ENCODE measurements at places on chromosomes 11 and 22.
A peak's percentile ranks its signal among the peaks of the same experiment; 100 is the strongest.

- no peak for DNase-seq
These were observed 521.0 kb downstream of the ETS1 start for GRCh38 chr11:128066399-128066798.

DNA sequence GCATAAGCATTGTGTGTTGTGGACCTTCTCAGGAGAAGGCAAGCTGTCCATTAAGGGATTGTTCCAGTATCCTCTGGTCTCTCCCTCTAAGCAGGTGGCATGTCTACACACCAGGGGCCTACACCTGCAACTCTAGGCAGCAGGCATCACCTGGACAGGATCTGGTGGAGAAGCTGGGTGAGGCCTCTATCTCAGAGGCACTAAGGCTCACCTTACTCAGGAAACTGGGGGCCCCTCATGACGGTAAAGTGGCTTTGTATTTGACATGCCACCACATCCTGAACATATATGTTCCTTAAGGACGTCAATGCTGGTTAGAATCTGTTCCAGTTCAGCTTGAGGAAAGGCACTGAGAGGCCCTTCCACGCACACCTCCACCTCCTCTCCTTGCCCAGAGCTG lies 891.3 kb downstream of the OPCML start:
- DNase-seq: no peak

- peak; percentile 72 for DNase-seq
These were observed 17.7 kb downstream of the CDKN1C start for GRCh38 chr11:2867722-2868505.

GRCh38 chr11:127224276-127224675 lies 223.7 kb upstream of the KIRREL3 start:
- no peak for DNase-seq

DNA sequence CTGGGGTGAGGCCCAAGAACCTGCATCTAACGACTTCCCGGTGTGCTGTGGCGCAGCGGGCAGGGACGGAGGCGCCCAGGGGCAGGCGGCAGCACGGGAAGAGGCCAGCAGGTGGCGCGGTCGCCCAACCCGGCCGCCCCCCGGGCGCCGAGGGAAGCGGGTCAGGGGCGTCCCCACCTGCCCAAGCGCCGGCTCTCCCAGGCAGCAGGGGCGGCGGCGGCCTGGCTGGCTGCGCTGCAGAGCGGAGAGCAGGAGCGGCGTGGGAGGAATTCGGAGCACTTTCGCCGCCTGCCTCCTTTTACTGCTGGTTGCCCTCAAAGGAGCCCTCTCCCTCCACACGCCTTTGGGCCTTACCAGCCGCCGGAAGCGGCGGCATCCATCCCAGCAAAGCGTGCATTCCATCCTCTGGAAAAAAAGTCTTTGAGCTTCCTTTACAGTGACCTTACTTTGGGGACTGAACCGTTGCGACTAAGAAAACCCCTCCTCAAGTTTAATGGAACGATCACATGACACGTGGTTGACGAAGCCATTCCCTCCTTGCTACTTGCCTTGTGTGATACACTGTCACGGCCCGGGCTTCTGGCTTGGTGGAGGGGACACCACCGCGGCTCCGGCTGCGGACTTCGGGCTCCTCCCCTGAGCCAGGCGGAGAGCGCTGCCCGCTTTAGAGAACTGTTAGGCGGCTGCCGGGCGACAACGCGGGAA lies 106.8 kb upstream of the CLMP start:
- peak; percentile 87 for DNase-seq

DNA sequence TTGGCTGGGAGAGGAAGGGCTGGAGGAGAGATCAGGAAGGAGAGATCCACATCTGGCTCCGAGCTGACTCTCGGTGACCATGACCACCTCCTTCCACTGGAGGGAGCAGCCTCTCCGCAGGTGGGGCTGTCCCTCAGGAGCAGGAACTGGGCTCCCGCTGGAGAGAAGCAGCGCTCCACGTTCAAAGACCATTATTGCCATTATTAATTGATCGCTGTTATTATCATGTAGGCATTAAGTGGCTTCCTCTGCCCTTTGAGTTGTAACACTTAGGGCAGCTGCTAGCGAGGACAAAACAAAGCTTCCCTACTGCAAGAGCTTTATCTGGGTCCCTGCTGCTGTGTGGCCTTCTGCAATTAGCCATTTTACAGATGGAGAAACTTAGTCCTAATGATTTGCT lies 251.9 kb downstream of the ST3GAL4 start:
- DNase-seq: peak; percentile 57

DNA sequence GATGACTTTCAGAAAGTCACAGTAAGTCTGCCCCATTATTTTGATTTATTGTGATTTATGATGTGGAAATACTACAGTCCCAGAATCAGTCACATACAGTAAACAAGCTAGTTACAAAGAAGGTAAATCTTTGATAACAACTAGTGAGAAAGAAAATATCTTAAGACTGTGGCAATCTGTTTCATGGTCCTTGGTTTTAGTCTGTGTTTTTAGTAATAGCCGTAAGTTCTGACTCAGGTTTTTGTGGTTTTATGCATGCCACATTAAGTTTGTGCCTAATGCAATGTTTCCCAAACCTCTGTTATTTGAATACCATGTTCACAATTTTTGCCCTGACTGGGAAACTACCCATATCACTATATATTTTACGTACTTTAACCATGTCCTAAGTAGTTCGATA lies 6.7 kb downstream of the CEP295 start:
- no peak for DNase-seq

GRCh38 chr11:114317787-114318137 lies 21.6 kb downstream of the NNMT start:
- no peak for DNase-seq

DNA sequence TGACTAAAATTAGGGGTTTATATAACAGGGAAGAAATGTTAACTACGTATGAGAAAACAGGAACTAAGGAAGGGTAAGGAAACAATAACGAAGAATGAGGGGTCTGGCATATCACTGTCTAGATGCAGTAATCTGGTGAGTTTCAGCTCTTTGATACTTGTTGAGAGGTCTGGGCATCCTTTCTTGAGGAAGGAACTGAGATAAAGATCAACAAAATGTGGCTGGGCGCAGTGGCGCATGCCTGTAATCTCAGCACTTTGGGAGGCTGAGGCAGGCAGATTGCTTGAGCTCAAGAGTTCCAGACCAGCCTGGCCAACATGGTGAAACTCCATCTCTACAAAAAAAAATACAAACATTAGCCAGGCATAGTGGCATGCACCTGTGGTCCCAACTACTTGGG lies 2.7 kb downstream of the DCDC1 start:
- no peak for DNase-seq

- no peak for DNase-seq
These were observed 550.0 kb downstream of the MN1 start for GRCh38 chr22:27251563-27251962.

DNA sequence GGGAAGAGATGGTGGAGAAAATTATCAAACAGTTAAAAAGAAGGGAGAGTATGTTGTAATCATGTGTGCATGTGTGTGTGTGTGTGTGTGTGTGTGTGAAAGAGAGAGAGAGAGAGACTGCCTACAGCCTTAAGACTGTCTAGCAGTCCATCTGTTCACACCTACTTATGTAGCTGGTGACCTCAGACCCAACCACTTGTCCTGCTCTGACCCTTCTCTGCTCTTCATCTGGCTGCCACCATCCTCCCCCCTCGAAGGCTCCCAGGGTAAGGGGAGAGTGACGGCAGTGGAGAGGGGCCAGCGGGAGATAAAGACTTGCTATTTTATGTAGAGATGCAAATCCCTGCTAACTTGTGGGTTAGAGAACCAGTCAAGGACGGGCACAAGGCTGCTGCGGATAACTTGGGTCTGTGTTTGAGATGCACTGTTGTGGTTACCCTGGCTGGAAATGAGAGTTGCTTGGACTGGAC lies 24.9 kb upstream of the GRAMD1B start:
- no peak for DNase-seq

GRCh38 chr11:83682611-83682973 lies 396.4 kb upstream of the CCDC90B start:
- peak; percentile 96 for DNase-seq

DNA sequence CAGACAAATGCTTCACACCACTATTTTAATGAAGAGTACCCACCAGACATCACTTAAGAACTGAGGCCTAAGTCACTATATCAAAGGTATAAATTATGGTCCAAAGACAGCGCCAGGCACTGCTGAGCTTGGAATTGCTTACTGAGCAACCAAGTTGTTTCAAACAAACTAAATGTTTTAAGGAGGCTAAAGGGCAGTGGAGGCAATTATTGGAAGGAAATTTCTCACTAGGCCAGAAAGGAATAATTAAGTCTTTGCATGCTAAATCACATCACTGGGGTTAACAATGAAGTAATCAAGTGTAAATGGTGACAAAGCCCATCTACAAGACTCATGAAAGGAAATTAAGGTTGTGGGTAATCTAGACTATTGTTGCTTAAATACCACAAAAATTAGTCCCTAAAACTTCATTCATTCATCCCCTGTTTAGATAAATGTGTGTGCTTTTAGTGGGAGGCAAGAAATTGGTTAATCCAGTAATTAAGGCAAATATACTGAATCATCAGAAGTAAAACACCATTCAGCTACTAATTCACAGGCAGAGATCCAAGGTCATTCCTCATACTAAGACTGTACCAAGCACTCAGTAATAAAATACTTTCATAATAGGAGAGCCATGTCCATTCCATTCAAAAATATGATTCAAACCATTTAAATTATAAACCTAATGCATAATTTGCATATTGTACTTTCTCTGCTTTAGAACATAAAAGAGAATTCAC lies 21.2 kb downstream of the LGR4 start:
- no peak for DNase-seq

GRCh38 chr11:73376803-73377629 lies 817 bp downstream of the RELT start:
- DNase-seq: peak; percentile 10

DNA sequence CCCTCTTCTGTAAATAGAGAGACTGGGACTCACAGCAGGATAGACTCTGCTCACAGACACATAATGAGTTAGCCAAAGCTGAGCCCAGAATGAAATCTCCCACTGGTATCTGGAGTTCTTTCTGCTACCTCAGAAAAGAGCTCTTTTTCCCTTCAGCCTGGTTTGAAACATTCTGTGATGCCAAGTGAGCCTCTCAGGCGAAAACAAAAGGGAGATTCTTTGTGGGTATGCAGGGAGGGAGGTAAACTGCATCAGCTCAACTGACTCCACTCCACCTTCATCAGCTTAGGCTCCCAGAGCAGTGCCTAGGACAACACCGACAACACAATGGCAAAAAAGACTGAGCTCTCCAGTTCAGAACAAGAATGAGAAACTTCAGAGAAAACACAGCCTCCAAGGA lies 55.1 kb upstream of the SCUBE2 start:
- DNase-seq: no peak

DNA sequence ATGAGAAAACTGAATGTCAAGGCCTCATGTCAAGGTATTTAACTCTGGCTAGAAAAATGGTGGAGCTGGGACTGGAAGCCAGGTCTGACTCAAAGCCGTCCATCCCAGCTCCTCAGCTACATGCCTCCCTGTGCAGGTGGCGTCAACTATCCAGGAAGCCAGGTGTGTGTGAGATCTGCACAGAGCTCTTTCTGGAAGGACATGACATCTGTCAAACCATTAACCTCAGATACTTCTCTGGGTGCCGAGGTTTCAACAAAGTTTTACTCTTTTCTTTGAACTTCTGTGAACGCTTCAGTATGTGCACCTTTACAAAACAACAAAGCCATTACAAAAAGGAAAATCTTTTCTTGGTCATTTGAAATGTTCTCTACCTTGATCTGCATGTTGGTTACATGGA lies 7.0 kb upstream of the CASTOR1 start:
- DNase-seq: no peak

- no peak for DNase-seq
These were observed 30.5 kb downstream of the RRM1 start for GRCh38 chr11:4125141-4125540.

- no peak for DNase-seq
These were observed 13.7 kb downstream of the CSTF3 start for GRCh38 chr11:33147559-33147958.

DNA sequence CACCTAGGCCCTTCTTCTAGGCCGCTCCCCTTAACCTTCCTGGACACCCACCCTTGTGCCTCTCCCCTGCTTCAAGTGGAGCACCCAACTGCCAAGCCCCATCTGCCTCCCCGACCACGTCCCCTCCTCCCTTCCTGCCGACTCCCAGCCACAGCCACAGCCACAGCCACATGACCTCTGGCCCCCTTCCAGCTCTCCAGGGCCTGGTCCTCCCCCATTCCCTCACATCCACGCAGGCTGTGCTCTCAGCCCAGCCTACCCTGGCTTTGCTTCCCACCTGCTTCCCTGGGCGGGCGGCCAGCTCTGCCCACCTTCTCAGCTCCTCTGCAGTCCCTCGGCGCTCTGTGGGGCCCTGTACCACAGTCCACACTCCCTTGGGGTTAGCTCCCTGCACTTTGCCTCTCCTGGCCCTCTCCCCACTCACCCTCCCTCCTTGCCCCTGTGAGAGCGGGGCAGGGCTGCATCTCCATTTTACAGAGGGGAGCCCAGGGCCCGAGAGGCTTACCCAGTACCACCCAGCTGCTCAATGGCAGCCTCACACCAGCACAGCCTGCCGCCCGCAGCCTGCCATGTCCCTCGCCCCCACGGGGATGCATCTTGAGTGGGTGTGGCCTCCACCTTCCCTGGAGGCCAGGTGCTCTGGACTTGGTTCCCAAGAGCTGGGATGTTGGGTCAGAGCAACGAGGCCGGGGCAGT lies 20.3 kb downstream of the PARVG start:
- no peak for DNase-seq

- no peak for DNase-seq
These were observed 2.6 kb downstream of the ACER3 start for GRCh38 chr11:76863196-76863777.

- DNase-seq: no peak
These were observed 95.4 kb upstream of the GALNT18 start for GRCh38 chr11:11717064-11717725.

DNA sequence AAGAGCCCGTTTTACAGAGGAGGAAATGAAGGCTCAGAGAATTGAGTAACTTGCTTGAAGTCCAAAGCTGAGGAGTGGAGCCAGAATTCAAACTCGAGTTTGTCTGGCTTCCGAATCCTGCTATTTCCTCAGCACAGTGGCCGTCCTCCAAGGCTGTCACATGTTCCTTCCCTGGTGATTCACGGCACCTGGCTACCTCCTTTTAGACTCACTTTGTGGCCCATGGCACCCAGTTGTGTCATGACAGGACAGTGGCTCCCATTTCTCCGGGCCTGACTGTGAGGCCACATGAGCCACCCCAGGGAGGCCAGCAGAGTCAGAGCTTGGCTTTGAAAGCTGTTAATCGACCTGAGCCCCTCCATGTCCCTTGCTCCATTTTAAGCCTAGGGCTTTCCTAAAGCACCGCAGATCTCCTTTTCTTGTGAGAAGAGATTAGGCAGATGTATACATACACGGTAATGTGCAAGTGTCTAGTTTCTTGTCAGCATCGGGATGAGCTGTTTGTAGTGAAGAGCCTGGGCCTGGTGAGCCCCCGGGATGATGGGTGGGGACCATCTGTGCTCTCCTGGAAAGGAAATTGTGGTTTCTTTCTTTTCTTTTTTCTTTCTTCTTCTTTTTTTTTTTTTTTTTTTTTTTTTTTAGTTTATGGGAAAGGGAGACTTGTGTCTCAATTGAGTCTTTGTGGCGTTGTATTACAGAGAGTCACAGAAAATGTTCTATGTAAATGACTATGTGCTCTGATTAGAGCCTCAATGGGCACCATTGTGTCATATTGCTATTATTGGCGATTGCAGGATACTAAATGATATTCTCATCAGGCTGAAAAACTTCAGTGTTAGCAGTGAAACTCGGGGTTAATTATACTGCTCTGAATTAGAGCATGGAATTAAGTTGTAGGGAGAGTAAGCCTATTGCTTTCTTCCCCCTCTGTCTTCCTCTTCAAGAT lies 54.8 kb downstream of the PTPRJ start:
- peak; percentile 35 for DNase-seq

Measured in NCI-H526 treated with DMSO at 0.1 percent for 48 hours (cell line).